ENCODE measurements at places on chromosomes 13 and 19.

DNA sequence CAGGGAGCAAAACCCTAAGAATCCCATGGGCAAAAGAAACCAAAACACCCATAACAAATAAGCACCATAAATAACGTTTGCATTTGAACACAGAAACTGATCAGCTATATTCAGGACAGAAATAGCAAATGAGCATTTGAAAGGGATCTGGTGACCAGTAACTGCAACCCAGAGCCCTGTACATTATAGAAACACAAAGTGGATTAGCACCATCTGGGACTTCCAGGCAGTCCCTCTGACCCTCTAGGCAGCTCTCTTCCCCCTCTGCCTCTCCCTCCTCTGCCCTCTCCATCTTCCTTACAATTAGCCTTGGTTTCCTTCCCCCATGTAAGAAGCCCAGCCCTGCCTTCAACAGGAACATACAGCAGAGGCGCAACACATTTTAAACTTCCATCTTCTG is 215.0 kb downstream of the DCLK1 start:
- no peak for DNase-seq

GRCh38 chr13:21000647-21001046 is 60.7 kb downstream of the LATS2 start:
- DNase-seq = no peak

- no peak for DNase-seq
Measured at GRCh38 chr19:7550169-7550770, 14.8 kb downstream of the PNPLA6 start.

DNA sequence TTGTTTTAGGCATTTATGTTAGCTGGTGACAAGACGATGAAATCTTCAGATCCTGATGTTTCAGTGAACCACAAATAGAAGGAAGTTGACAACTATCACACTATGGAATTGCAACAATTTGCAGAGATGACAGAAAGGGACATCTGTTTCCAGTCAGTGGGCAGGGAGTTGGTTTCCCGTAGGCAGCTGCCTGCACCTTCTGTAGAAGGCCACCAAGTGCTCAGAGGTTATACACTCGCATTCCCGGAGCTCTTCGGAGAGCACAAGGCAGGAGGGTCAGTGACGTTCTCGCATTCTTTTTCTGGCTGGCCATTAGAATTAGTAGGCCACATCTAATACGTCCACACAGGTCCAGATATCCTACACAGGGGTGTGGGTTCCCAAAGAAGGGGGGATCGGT is 129.4 kb downstream of the SHISA2 start:
- no peak for DNase-seq

DNA sequence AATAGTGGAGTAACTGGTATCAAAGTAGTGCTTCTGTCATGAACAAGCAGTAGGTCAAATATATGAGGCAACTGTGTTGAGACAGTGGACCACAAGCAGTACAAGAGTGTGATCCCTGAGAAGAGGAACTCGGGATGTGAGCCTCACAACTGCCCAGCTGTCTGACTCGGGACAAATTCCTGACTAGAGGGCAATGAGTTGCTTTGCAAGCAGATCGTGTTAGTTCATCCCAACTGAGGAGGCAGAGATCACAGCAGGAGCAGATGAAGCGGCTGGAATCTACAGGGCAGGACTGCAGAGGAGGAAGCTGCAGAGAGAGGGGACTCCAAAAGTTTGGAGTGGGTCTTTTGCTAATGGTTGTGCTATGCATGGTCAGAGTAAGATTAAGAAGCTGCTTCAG is 741.1 kb downstream of the DIAPH3 start:
- DNase-seq = no peak

- DNase-seq = no peak
Measured at GRCh38 chr19:55451965-55452748, 9.1 kb upstream of the SHISA7 start.

- DNase-seq = no peak
Measured at GRCh38 chr19:489418-490196, 6.7 kb upstream of the MADCAM1 start.

GRCh38 chr13:101780211-101780610 is 327.7 kb downstream of the ITGBL1 start:
- no peak for DNase-seq

DNA sequence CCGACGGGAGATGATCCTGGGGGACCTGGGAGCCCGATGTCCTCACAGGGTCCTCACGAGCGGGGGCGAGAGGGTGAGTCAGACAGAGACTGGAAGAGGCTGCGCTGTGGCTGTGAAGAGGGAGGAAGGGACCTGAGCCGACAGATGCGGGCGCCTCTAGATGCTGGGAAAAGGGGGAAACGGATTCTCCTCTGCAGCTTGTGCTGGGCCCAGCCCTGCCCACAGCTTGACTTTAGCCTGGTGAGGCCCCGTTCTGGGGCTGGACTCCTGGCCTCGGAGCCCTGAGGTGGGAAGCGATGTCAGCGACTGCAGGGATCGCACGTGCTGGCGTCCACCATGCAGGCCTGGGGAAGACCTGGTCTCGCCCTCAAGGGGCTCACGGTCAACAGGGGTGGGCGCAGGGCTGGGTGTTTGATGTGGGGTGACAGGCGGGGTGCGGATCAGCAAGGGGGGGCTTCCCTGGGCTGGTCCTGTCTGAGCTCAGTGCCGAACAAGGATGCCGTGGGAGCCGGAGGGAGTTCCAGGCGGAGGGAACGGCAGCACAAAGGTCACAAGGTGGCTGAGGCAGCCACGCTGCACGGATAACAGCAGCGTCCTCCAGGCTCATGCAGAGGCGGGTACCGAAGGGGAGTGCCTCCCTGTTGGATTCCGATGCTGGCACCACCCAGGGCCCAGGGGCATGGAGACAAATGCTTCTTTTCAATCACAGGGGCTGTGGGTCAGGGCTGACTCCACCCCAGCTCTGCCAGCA is 31.8 kb downstream of the PIP5K1C start:
- no peak for DNase-seq

DNA sequence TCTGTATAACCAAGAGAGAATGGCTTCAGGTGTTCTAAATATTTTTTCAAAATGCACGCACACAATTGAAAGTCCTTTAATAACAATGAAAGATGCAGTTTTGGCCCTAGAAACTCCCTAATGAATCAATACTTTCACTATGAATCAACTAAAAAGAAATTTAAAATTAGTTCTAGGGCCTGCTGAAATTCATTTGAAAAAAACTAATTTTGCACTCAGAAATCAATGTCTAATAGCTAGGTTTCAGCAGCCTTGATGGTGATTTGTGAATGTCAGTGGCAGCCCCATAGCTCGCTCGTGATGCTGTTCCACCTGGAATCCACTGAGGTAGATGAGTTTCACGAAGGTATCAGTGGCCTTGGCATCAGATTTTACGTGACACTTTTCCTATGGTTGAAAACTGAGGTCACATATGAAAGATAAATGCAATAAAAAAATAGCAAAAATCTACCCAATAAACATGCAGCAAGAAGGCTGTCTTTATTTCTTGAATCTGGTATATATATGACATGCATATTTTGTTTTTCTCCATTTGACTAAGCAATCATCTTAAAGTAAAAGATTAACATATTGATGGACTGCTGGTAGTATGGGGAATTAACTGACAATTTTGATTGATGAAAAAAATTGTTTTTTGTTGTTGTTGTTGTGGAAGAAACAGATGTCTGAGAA is 141.0 kb downstream of the AKAP11 start:
- DNase-seq = no peak

GRCh38 chr19:4851551-4852290 is 15.7 kb downstream of the PLIN3 start:
- no peak for DNase-seq

DNA sequence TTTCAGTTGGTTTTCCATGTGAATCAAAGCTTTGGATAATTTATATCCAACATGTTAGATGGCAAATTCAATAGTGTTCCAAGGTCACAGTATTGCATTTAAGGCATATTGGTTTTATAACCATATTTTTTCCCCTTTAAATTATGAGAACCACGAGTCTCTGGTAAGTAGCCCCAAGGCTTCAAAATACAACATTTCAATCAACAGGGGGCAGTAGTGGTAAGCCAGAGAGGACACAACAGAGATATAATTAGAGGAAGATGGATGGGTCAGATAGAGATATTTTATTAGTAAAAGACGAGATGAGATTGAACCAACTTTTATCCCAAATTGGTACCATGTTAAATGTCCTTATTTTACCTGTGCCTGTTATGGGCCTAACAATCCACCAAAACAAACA is 53.1 kb downstream of the KL start:
- DNase-seq = no peak

DNA sequence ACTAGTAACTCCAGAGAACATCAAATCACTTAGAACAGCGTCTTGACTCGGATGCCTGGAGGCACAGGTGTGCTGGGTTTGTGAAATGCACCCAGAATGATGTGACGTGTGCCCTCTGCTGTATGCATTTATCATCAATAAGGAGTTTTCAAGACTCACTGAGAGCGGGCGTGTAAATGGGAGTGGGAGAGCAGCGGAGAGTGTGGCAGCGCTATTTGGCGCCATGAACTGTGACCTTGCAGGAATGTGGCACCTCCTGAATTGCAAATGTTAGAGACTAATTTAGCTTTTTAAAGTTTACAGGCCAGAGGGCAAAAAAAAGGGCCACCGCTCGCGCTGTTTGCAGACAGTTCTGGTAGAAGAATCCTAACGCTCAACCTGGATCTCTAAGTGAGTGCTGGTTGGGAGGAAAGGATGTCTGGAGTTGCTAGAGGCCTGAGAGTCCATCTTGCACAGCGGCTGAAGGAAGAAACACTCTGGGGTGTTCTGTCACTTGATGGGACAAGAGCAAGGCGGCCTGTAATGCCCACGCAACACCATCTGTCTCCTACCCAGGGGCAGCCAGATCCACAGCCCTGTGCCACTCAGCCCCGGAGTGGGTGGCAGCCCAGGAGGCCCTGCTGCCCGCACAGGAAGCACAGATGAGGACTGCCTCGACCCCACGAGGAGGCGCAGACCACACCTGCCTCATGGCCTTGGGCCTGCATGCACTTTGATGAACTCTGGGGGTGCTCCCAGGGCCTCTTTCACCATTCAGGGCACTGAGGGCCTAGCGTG is 19.7 kb downstream of the RANBP3 start:
- no peak for DNase-seq

- DNase-seq = no peak
Measured at GRCh38 chr13:97855570-97856303, 97.7 kb upstream of the IPO5 start.

GRCh38 chr13:20197361-20197834 is 4.7 kb upstream of the GJB2 start:
- DNase-seq = no peak

DNA sequence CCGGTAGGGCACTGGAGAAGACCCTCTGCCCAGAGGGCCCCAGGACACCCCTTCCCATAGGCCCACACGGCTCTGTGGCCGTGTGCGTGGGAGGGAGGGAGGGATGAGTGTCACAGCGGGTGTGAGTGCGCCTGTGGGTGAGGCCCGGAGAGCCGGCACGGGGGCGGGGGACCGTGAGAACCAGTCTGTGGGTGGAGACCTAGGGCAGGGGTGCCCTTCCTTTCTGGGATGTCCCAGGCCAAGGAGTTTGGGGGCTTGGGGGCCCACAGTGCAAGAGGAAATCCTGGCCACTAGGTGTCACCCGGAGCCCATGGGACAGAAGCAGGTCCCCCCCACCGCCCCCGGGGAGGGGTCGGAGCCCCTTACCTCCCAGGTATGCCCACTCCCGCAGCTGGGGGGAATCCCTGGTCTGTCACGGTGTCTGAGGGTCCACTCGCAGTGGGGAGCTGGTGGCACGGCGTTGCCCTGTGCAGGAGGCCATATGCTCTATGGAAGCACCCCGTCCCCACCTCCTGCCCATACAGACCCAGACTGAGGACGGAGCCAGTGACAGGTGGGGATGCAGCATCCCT is 16.0 kb upstream of the SLC7A10 start:
- DNase-seq = no peak

- no peak for DNase-seq
Measured at GRCh38 chr13:113969973-113970611, 3.8 kb downstream of the C13orf46 start.

DNA sequence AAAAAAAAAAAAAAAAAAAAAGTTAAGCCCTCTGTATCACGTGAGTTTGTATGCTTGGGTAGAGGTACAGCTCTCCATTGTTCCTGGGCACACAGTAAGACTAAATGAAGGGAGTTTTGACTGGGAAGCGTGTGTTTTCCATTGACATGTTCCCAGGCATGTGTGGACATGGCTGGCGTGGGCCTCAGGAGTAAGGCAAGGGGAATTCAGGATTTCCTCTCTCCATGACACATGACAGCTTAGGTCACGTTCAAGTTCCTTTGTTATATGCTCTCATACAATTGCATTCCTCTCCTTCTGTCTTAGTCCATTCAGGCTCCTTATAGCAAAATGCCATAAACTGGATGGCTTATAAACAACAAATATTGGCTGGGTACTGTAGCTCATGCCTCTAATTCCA is 17.1 kb upstream of the MAP3K10 start:
- no peak for DNase-seq

- DNase-seq = no peak
Measured at GRCh38 chr13:51534041-51534817, 50.0 kb upstream of the WDFY2 start.

GRCh38 chr19:17871878-17872250 is at the start of gene SLC5A5:
TSS of gene SLC5A5 (plus strand) at chr19:17871945. CDS start at chr19:17872320, 375 bp downstream.
- no peak for DNase-seq

DNA sequence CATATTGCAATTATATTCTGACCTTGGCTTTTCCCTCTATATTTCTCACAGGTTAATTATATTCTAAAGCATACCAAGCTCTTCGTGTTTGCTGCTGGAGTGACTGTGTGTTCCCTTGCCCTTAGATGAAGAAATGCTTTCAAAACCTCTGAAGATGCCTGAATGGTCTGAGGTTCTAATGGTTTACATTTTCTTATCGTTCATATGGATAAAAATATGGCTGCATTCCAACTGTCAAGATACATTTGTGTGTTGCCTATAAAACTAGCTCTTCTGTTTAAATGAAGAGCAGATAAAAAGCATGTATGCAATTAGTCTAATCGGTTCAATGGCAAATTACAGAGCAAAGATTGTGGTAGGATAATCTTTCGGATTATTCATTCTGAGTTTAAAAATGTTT is 68.4 kb upstream of the ANKRD10 start:
- no peak for DNase-seq

DNA sequence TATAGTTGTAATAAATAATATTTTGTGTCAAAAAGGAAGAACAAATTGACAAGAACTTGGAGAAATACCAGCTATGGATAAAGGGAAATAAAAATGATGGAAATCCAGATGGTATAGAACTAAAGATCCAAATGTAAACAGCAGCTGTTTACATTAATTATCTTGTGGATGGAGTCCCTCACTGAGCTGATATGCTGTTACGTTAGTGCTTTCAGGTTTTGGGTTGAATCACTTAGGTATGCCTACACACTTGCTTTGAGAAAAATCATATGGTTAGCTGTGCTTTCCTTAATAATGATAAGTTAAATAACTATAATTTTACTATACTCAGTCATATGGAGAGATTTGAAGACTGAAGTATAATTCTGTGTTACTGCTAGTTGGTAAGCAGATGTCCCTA is 27.7 kb downstream of the WASF3 start:
- DNase-seq = no peak
